CD4-positive, alpha-beta memory T cell (primary cell): ENCODE measurements at places on chromosomes 7 and 10. TPM values are rescaled to one million over a fixed set of nuclear protein-coding genes. Genes with fewer than 3 reads are reported as not detected.

- DNase-seq = peak; percentile 18
Observed at GRCh38 chr10:14838582-14839304, 637 bp downstream of the HSPA14 start.

DNA sequence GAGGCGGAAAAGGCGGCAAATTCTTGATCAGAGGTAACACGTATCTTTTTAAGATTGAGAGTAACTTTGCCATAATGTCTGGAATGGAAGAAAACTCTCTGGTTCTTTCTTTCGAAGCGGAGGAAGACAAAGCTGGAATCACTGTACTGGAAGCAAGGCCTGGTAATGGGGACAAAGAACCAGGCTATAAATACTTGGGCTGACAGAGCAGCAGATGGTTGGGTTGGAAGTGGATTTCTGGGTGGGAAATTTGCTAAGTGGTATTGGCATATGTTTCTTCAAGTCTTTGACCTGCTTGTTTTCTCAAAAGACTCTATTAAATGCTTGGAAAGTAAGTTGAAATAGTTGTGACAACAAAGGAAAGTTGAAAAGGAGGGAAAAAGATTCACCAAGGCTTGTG lies 87.3 kb upstream of the SFMBT2 start:
- no peak for DNase-seq

DNA sequence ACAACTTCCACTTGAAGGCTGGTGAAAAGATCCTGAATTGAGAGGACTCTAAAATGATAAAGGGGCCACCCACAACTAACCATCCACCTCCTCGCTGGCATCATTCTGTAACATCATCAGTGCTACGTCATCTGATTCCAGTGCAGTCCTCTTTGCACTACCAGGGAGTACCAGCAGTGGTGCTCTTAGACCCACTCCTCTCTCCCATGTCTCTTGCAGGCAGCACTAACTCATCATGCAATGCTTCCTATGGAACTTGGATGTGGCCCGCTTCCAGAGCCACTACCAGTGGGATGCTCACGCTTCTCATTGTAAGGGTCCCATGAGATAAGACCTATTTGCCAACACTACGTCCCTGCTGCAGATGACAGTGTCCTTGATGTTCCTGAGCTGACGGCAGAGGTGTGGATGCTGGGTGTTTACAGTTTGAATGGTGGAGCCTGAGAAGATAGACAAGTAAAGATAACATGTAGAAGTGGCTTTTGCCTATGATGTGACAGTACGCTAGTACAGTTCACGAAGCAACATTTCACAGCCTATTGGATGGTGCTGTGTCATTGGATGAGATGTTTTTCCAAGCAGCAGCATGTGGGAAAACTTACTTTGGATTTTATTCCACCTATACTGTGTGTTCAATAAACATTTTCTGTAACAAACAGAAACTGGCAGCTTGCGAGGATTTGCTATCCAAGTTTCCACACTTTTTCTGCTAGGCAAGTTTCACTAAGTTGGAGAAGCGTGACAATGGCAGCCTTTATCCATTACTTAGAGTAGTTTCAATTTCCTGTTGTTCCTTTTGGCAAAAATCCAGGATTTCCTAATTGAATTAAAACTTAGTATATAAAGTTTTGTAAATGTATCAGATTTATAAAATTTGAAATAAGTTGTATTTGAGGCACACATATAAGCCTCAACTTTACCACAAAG lies 35.8 kb upstream of the COBL start:
- DNase-seq = no peak

GRCh38 chr10:129915526-129916378 lies 48.3 kb downstream of the EBF3 start:
- DNase-seq = no peak

FZD8 gene
- 1.2 TPM for total RNA-seq
